ENCODE measurements at places on chromosomes 7 and 10. TPM values are rescaled to one million over a fixed set of nuclear protein-coding genes. Genes with fewer than 3 reads are reported as not detected.

PDE6C gene
- total RNA-seq, result not detected

LRWD1 gene
- 25.3 TPM for total RNA-seq

STEAP4 gene
- not detected for total RNA-seq

HUS1 gene
- total RNA-seq, result 31.3 TPM

DNA sequence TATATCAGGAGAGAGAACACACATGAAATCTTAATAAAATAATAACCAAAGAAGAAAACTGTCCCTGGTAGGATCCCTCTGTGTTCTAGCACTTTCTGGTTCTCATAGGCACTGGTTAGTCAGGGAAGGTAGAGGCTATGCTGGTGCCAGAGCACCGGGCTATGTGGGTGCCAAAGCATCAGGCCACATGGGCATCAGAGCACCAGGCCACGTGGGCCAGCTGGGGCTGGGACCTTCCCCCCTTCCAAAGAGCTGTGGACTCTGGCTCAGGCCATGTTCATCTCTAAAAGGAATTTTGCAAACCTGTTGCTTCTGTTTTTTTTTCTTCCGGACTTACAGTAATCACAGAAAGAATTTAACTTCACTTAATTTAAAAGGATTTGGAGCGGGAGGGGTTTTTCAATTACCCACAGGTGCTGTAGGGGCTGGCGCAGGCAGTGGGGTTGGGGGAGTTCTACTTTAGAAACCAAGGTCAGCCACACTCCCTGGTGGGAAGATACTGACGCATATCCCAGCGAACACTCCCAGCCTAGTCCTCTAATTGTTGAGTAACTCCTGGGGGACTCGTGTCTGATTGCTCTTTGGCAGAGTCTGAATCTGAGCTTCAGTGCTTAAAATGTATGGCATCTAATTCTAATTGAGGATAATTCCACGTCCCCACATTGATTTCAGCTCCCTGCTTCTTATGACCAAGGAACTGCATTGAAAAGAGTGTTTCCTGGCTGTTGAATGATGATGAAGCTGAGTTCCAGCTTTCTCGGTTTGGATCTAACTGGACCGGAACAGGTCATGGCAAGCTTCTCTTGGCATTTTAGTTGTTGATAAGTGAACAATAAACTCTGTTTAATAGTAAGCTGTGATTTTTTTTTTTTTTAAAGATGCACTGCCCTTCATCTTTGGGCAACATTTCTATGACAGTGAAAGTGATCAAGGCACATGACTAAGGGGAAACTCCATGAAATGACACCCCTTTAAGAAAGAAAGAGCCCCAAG, 110.7 kb upstream of the FZD8 start:
- H3K27ac ChIP-seq, result no peak overlapping the region
- H3K4me1 ChIP-seq, result peaks cover 4% of the 10 kb centered on the region
- H3K36me3 ChIP-seq, result no peaks in the 10 kb centered on the region
- H3K4me3 ChIP-seq, result no peak overlapping the region
- H3K27me3 ChIP-seq, result no peaks in the 10 kb centered on the region
- DNase-seq, result no peak

DNA sequence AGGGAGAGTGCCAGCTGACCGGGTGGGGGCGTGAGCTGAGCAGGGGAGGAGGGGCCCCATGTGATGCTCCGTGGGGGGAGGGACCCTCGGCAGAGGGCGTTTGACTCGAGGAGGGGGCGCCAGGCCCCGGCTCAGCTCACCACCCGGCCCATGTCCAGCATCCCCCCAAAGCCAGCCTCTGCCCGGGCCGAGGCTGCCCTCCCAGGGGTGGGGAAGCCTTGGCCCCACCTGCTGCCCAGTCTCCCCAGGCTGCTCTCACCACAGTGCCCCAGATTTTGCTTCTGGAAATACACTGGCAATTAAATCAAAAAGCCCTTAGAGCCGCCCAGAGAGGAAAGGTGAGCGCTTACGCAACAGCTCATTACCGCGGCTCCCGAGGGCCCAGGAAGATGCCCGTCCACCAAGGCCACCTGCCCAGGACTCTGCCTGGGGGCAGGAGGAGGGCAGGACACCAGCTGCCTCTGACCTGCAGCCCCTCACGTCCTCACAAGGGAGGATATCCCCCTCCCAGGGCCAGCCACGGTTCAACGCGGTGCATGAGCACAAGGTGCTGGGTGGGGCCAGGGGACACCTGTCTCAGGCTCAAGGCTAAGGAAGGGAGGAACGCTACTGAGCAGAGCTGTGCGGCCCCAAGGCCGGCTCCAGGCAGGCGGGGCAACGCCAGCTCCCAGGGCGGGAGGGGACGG, 70.0 kb upstream of the INPP5A start:
- H3K27ac ChIP-seq, result no peak overlapping the region
- H3K36me3 ChIP-seq, result no peaks in the 10 kb centered on the region
- H3K4me3 ChIP-seq, result no peak overlapping the region

- H3K27me3 ChIP-seq, result no peaks in the 10 kb centered on the region
- DNase-seq, result no peak
- no peak overlapping the region for H3K27ac ChIP-seq
- no peaks in the 10 kb centered on the region for H3K4me1 ChIP-seq
- no peaks in the 10 kb centered on the region for H3K36me3 ChIP-seq
Observed at GRCh38 chr10:132641401-132641800, 103.8 kb downstream of the INPP5A start.

DNA sequence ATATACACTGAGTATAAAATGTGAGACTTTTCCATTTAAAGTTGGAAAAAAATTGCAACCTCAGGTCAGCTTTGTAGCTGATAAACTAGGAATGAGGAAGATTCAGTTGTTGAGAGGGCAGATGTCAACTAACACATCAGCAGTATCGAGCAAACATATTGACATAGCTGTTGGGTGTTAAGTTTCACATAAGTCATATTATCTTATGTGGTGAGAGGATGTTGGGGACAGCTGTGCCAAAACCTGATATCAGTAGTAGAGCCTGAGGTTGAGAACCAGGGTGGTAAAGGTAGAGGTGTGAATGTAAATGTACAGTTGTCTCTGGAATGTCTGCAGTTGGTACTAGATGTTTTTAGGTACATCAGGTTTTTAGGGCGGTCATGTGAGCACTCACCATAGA, 5.0 kb downstream of the ZRANB1 start:
- no peak overlapping the region for H3K4me3 ChIP-seq
- DNase-seq, result no peak
- H3K27ac ChIP-seq, result no peak overlapping the region
- H3K36me3 ChIP-seq, result no peaks in the 10 kb centered on the region

DNA sequence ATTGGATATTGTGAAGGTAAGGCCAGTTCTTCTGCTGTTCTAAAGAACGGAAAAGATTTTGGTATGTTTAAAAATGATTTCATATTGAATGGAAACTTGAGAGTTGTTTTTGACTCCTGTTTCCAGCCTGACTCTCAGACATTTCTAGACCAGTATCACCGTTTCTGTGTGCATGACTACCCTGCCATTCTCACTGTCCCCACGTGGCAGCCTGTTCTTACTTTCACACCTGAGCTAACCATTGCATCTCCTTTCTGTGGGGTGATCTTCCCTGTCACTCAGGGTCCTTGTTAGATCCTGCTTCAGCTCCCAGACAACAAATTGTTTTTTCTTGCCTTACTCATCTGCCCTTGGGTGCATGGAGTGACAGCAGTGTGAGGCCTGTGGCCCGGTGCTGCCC, 38.9 kb downstream of the GLRX3 start:
- no peak overlapping the region for H3K4me3 ChIP-seq
- DNase-seq, result no peak
- no peaks in the 10 kb centered on the region for H3K4me1 ChIP-seq
- H3K27ac ChIP-seq, result no peak overlapping the region
- H3K36me3 ChIP-seq, result peaks cover 1% of the 10 kb centered on the region
- no peaks in the 10 kb centered on the region for H3K27me3 ChIP-seq

- no peak overlapping the region for H3K27ac ChIP-seq
- no peaks in the 10 kb centered on the region for H3K27me3 ChIP-seq
- DNase-seq, result no peak
Observed at GRCh38 chr10:60652628-60653027, 125.7 kb upstream of the CDK1 start.

GRCh38 chr7:152762056-152762455, 2.5 kb downstream of the ACTR3B start:
- peaks cover 12% of the 10 kb centered on the region for H3K4me1 ChIP-seq
- no peak overlapping the region for H3K27ac ChIP-seq
- no peak for DNase-seq

DNA sequence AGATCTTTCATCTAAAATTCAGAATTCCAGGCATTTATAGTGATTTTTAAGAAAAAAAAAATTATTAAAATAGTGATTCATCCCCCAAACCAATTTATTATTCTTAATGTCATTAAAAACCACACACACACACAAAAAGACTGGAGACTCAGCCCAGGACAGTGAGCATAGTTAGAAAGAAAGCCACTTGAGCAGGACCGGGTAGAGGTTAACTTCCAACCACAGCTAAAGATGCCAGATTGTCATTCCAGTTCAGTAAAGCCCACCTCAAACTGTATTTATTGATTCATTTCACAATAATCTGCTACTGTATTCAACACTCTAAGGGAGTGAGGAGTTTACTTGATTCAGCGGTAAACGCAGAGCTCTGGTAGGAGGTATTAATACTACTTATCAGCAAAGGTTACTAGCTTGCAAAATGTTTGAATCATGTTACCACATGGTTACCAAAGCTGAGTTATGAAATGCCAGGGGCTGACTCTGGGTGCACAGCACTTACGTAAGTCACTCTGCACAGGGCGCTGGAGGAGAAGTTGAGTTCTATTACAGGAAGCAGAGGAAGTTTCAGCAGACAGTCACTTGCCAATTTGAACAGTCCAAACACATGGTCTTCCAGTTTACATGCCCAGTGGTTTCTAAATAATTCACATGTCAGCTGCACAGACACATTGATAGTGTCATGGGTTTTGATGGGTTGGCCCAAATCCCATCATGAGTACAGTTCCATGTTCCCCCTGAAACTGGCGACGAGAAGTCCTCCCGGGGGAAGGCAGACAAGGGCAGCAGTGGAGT, 64.6 kb downstream of the KLF6 start:
- no peak overlapping the region for H3K27ac ChIP-seq
- no peak for DNase-seq
- H3K4me1 ChIP-seq, result no peaks in the 10 kb centered on the region
- no peaks in the 10 kb centered on the region for H3K36me3 ChIP-seq
- H3K4me3 ChIP-seq, result no peak overlapping the region

- no peak for DNase-seq
- no peaks in the 10 kb centered on the region for H3K4me1 ChIP-seq
- H3K27ac ChIP-seq, result no peak overlapping the region
- no peak overlapping the region for H3K4me3 ChIP-seq
- no peaks in the 10 kb centered on the region for H3K27me3 ChIP-seq
Observed at GRCh38 chr10:83089335-83089734, 1050.0 kb upstream of the GHITM start.

DNA sequence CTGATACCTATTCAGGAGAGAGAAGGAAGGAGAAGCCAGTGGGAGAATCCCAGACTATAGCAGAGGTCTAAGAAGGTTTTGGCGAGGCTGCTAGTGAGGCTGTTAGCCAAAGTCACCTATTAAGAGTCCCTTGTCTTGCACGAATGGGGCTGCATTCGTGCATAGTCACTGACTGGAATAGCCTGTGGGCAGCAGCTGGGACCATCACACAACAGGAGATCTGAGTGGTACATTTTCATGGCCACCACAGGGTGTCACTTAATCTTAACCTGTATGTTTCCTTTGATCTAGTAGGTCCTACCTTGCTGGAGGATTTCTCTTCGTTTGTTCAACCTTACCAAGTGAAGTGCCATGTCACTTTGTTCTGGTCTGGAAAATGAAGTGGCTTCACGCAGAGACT, 319.9 kb downstream of the BMPER start:
- DNase-seq, result no peak
- H3K4me1 ChIP-seq, result no peaks in the 10 kb centered on the region
- no peaks in the 10 kb centered on the region for H3K36me3 ChIP-seq
- H3K27me3 ChIP-seq, result no peaks in the 10 kb centered on the region

DNA sequence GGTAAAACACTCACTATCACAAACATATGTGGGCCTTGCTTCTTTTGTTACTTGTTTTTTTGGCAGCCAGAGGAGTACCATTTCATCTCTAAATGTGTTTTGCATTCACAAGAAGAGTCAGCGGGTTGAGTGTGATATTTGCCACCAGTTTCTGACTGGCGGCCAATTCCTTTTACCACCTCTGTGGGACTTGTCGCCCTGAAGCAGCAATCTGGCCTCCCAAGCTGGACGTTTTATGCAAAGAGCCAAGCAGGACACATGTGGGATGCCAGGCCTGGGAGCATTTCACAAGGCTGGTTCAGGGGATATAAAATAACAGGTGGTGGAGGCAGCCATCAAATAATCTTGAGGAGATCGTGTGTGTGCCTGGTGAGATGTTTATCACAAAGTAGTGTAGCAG, 61.8 kb upstream of the TRIL start:
- H3K4me3 ChIP-seq, result no peak overlapping the region
- no peak overlapping the region for H3K27ac ChIP-seq
- H3K4me1 ChIP-seq, result no peaks in the 10 kb centered on the region
- no peaks in the 10 kb centered on the region for H3K27me3 ChIP-seq
- no peaks in the 10 kb centered on the region for H3K36me3 ChIP-seq

GRCh38 chr10:52452600-52453493, 138.8 kb downstream of the DKK1 start:
- peaks cover 48% of the 10 kb centered on the region for H3K4me1 ChIP-seq
- DNase-seq, result peak; percentile 84
- no peaks in the 10 kb centered on the region for H3K27me3 ChIP-seq
- H3K27ac ChIP-seq, result peak overlapping the region; percentile 39

- H3K27ac ChIP-seq, result no peak overlapping the region
- H3K4me1 ChIP-seq, result no peaks in the 10 kb centered on the region
- no peak for DNase-seq
- no peaks in the 10 kb centered on the region for H3K36me3 ChIP-seq
Observed at GRCh38 chr10:117320050-117320665, 55.1 kb downstream of the PDZD8 start.

DNA sequence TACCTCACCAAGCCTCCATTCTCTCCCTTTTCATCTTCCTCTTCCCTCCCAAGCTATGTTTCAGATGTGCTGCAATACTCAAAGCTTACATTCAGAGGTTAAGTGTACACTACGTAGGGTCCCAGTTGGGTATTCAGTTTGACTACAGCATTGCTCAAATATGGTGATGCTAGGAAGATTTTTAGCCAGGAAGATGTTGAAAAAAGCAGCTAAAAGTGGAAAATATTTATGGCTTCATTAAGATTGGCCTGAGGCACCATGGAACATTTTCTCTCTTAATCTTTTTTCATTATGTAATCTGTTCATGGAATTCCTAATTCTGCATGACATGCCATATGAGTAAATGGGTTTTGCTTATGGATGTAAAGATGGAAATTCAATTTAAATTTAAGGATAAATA, 72.0 kb upstream of the ABCB5 start:
- H3K27me3 ChIP-seq, result no peaks in the 10 kb centered on the region
- no peaks in the 10 kb centered on the region for H3K4me1 ChIP-seq
- no peak overlapping the region for H3K27ac ChIP-seq
- no peaks in the 10 kb centered on the region for H3K36me3 ChIP-seq

GRCh38 chr7:98283127-98283886, 1.8 kb downstream of the BRI3 start:
- H3K27ac ChIP-seq, result peak overlapping the region; percentile 91
- no peak for DNase-seq
- H3K27me3 ChIP-seq, result no peaks in the 10 kb centered on the region
- peaks cover 3% of the 10 kb centered on the region for H3K36me3 ChIP-seq

GRCh38 chr10:110739811-110740271, 95.7 kb downstream of the RBM20 start:
- no peaks in the 10 kb centered on the region for H3K36me3 ChIP-seq
- H3K27me3 ChIP-seq, result no peaks in the 10 kb centered on the region
- no peak overlapping the region for H3K27ac ChIP-seq
- no peak for DNase-seq
- peaks cover 30% of the 10 kb centered on the region for H3K4me1 ChIP-seq
- no peak overlapping the region for H3K4me3 ChIP-seq

- H3K36me3 ChIP-seq, result peaks cover 4% of the 10 kb centered on the region
- peaks cover 5% of the 10 kb centered on the region for H3K4me1 ChIP-seq
- H3K27ac ChIP-seq, result no peak overlapping the region
- no peak for DNase-seq
Observed at GRCh38 chr7:47351233-47352154, 230.4 kb downstream of the TNS3 start.
